Motor neuron (in vitro differentiated cells): ENCODE measurements at places on chromosomes 3 and 15. TPM values are rescaled to one million over a fixed set of nuclear protein-coding genes. Genes with fewer than 3 reads are reported as not detected.
A peak's percentile ranks its signal among the peaks of the same experiment; 100 is the strongest.

CLDN18 gene
- total RNA-seq: 0.21 and 0.23 TPM in 2 replicates

DNA sequence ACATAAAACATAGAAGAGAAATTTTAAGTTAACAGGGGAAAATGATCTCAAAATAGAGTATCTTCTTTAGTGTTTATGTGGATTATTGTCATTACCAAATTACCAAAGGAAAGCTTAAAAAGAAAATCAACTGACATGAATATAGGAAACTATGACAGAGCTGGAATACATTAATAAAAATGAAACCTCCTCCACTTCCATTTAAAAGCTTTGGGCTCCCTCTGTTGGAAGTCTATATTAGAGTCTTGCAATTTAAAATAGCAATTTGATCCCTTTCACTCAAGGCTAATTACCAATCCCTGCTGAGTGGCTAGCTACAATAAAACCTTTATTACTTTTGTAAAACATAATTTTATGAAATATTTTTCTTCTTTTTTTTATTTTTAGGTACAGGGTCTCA, 61.4 kb upstream of the IMPG2 start:
- peak; percentile 22 for ATAC-seq

DNA sequence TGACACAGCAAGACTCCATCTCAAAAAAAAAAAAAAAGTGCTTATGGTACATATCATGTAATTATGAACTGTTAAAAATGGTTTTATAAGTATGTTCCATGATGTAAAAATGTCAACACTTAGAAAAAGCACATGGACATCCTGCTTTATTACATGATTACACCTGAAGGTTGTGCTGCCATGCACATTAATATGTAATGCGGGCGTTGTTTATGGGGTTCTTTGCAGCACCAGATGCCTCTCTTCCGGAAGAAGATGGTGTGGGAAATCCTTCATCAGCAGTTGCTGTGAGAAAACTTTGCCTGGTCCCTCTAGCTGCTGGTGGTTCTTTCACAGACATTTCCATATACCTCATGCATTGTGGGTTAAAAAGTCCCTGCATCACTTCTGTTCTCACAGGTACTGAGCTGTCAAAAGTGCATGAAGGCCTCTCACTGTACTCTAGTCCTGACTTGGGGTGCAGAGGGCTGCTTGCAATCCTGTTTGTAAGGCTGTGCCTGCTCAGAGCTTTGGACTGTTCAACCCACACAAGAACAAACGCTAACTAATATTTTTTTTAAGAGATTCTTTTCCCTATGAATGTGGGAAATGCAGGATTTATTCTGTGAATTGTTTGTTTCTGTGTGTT, 43.6 kb downstream of the SENP2 start:
- peak; percentile 17 for ATAC-seq

DNA sequence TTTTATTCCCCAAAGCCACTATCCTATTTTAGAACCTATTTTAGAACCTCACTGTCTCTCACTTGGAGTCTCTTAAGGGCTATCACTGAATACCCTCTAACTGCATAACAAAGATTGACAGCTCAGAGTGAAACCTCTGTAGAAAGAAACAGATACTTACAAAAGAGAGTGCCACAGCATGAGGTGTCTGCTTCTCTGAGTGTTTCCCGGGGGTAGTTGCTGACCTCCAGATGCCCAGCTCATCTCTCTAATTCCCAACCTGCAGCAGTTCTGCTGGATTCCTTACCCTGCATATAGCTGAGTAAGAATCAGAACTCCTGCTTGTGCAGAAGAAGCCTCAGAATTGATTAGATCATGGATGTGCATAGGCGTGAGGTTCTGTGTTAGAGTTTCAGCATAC, 34.5 kb downstream of the P3H2 start:
- ATAC-seq: no peak

DNA sequence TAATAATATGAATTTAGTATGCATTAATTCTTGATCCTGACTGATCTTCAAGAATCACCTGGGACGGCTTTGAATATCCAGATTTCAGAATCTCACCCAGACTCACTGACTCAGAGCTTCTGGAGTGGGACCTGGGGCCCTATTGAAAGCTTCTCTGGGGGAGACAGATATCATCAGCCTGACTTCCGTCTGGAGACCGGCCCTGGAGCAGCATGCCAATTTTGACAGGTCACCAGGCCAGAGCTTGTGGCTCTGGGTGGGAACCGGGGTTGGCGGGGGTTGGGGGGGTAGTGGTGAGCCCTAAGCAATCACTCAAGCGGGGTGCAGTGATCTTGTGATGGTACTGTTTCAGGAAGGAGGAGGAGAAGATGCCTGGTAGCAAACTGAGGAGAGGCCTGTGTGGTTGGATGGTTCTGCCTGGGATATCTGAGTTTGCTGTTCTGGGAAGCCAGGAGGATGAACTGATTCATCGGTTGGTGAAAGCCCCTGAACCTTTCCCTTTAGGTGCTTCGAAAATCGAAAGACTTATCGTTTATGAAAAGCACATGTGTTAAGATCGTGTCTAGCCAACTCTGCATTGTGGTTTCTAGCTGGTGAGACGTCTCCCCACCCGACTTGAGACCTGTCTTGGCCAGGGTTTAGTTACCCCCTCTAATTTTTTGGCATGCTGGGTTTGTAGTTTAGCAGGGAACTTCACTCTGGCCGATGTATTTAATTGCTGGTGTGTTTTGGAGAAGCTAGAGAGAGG, 263.9 kb upstream of the C2CD4B start:
- no peak for ATAC-seq

RBMS3 gene
- 11.0 and 13.5 TPM in 2 replicates for total RNA-seq

GRCh38 chr3:70518356-70518755, 205.9 kb upstream of the MDFIC2 start:
- no peak for ATAC-seq

GRCh38 chr15:71747128-71748083, 62.9 kb upstream of the NR2E3 start:
- no peak for ATAC-seq

DNA sequence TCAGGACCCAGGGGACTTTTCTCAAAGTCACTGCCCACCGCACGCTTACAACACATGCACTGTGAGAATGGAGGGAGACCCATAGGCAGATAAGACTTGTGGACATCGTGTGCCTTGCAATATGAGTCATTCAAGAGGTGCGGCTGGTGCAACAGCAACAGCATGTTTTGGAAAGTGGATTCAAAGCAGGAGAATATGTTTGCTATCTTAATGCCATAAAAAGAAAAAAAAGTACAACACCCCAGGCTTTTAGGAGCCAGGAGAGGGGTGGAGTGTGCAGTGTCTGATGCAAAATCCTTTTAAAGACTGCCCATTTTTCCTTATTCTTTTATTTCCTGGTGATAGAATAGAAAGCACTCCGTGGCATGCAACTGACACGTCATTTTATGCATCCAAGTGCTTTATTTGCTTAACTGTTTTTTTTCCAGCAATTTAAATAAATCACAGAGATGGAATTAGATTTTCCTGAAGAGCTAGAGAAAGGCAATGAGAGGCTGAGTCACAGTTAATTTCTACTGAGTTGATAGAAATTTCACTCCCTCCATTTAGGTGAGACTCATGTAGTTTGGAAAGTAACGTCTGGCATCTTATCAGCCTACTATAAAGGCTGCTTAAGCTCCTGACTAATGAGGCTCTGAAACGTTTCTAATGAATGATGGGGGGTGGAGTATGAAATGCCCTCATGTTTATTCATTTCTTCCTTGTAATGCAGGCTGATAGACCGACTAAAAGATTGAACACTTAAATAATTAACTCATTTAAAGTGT, 96.4 kb downstream of the NSUN3 start:
- peak; percentile 84 for ATAC-seq

GRCh38 chr15:52069559-52069958, 43.0 kb downstream of the BCL2L10 start:
- no peak for ATAC-seq

CCR3 gene
- total RNA-seq: 0.21 TPM in 1 of 2 replicates, not detected in the other

DNA sequence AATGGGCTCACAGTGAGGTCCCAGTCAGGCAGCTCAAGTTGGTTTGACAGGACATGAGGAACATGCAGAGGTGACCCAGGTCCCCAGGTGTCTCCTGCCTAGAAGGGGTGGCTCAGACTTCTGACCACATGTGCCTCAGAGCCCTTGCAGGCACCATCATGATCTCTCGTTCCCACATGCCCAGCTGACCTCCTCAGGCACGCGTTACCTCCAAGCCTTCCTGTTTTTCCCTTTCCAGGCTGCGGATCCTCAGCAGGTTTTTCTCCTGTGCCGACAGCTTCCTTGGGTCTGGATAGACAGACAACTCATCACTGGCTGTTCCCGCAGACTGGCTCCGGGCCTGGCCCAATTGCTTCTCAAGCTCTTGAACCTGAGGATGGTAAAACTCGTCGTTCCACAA, 30.4 kb downstream of the CCDC13 start:
- ATAC-seq: no peak

DNA sequence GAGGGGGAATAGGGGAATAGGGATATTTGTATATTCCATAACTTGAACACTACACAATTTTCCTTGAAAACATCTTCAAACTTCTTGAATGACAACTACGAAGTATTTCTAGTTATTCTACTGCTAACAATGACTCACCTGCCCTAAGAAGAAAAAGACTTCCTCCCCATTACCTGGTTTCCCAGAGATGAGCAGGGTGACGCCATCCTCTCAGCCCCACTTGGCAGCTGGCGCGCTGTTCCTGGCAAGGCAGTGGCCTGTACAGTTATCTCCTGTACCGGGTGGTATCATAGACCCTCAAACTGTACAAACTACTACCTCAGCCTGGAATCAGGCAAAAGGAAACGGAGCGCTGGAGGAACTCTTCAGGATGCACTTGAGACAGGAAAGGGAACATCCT, 10.4 kb downstream of the WDR82 start:
- no peak for ATAC-seq

FBXL22 gene
- total RNA-seq: 1.7 and 1.8 TPM in 2 replicates

IL17RB gene
- total RNA-seq: 1.7 and 1.9 TPM in 2 replicates

GRCh38 chr3:64825404-64826120, 137.8 kb upstream of the ADAMTS9 start:
- peak; percentile 25 for ATAC-seq

DNA sequence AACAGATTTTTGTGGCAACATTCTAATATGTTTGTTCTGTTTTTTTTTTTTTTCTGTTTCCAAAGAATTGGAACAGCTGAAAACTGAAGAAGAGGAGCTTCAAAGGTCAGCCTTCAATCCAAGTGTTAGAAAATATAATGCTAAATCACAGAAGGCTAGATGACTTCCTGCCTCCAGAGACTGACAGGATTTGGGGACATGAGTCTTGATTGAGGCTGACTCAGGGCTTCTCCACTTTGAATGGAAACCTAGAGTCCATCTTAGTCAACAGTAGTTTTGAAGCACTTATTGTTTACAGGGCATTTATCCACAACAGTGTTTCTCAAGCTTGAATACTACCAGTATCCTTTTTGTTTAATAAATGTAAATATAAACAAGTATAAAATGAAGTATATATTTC, 44.5 kb upstream of the RAD51 start:
- no peak for ATAC-seq

DNA sequence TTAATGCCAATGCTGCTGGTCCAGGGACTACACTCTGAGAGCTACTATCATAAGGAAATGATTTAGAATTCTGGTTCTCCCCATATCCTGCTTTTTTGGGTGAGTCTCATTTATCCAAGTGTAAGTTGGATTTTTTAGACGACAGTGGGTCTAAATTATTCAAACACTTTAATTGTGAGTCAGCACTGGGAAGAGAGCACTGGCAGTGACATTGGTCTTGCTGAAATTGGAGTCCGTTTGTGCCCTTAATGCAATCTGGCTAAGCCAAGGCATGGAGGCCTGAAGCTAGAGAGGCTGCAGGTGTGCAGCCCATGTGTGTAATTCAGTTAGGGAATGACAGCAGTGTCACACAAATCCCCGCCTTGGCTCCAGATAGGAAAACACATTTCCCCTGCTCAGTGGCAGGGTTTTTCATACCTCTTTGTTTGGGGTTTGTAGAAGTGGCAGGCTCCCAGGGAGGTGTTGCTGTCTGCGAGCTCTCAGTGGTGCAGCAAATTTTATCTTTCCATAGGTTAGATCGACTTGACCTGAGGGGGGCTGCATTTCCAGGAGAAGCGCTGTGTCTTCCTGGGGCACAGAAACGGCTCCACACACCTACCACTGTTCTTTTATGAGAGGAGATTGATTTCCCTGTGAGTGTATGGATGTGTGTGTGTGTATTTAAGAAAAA, 197.7 kb downstream of the CD47 start:
- ATAC-seq: no peak

DNA sequence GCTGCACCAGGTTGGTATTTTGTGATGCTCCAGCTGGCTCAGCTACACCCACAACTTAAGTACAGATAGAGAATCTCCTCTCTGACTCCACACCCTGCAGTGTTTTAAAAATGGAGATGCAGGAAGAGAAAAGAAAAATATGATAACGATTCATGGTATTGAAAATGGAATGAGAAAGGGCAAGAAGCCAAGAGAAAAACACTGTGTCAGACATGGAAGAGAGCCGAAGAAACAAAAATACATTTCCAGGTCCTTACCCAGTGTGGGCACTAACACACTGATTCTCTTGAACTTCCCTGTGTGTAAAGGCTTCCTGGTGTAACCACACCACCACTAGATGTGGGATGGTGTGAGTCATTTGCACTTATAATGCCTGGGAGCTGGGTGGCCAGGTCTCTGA, 93.1 kb downstream of the GMPS start:
- ATAC-seq: no peak

GRCh38 chr15:26157081-26157480, 294.0 kb upstream of the ATP10A start:
- no peak for ATAC-seq

GRCh38 chr15:101031213-101031612, 112.1 kb downstream of the LRRK1 start:
- ATAC-seq: no peak

GRCh38 chr15:74725225-74725774, at the start of gene CYP1A1:
Gene CYP1A1, minus strand, starts transcription at chr15:74725528. Its CDS starts 2,431 bp downstream, at chr15:74723097.
- peak; percentile 45 for ATAC-seq

CLASP2 gene
- 243 and 293 TPM in 2 replicates for total RNA-seq

- ATAC-seq: no peak
Measured at GRCh38 chr3:151639418-151639740, 94.3 kb upstream of the AADACL2 start.

- no peak for ATAC-seq
Measured at GRCh38 chr3:171454041-171454440, 6.2 kb downstream of the TNIK start.

DNA sequence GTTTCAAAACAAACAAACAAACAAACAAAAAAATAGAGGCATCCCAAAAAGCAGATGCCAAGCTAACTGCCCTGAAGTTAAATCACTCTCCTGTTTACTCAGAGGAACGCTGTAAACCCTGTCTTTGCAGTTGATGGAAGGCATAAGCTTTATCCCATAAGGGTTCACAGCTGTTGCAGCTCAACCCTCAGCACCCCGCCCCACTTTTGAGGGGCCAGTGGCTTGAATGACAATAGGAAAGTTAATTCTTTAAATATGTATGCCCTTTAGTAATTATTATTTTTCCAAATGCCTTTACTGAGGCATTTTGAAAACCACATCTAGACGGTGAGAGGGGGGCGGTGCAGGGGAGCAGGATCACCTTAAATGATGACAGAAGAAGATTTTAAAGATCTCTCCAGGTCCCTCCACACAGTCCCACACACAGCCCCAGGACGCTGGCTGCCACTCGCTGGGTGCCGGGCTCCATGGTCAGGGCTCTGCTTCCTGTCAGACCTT, 272.1 kb downstream of the FAM43A start:
- no peak for ATAC-seq

DNA sequence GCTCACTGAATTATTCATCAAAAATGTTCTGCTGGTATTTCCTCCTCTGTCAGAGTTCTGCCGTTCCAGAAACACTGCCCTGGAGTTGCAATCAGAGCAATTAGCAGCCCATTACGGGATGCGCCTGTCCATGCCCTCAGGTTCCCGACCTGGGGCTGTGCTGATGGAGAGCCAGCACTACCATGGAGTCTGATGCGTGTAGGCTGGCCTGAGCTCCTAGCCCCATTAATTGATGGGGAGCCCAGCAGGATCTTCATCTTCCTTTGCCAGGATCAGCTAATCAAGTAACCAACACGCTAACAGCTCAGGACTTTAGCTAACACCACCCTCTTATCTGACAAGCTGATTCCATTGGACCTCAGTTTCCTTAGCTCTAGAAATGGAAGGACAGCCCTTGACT, 164.2 kb downstream of the ABHD5 start:
- ATAC-seq: no peak
